ENCODE measurements at places on chromosomes 13 and 19. TPM values are rescaled to one million over a fixed set of nuclear protein-coding genes. Genes with fewer than 3 reads are reported as not detected.

Gene KLF1
- not detected for total RNA-seq

Gene CCDC169
- 2.0 TPM for total RNA-seq

DNA sequence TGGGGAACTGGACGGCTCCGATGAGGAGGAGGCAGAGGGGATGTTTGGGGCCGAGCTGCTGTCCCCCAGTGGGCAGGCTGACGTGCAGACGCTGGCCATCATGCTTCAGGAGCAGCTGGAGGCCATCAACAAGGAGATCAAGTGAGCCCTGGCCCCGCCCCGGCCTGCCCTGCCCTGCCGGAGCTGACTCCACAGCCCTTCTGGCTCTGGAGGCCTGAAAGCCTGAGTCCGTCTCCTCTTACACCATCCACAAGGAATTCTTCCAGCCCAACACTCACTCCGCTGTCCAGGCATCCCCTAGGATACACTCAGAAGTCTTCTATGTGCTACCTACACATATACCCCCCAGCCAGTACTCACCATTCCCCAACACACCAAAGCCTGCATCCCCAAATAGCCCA is 17.4 kb downstream of the PPFIA3 start:
- no peak for DNase-seq

Gene CLC
- total RNA-seq, result 0.35 TPM

Gene UBE2L5
- not detected for total RNA-seq

Gene SPRED3
- 3.4 TPM for total RNA-seq

Gene KLHL26
- 16.7 TPM for total RNA-seq

- DNase-seq, result no peak
These were observed 541 bp downstream of the ASPDH start for GRCh38 chr19:50512999-50513745.

- DNase-seq, result no peak
These were observed 9.1 kb upstream of the C19orf12 start for GRCh38 chr19:29724102-29724641.

- DNase-seq, result no peak
These were observed 105.0 kb downstream of the IER2 start for GRCh38 chr19:13255041-13255718.

Gene RTBDN
- total RNA-seq, result not detected

- DNase-seq, result no peak
These were observed 32.5 kb upstream of the KATNAL1 start for GRCh38 chr13:30339738-30340330.

Gene PRKCSH
- total RNA-seq, result 357 TPM

Gene XPO4
- total RNA-seq, result 12.0 TPM

- no peak for DNase-seq
These were observed 152.6 kb downstream of the KLF12 start for GRCh38 chr13:73981595-73981994.

Gene ZNF792
- 8.9 TPM for total RNA-seq

GRCh38 chr19:30784850-30785457 is 412.8 kb downstream of the ZNF536 start:
- DNase-seq, result peak; percentile 51

Gene CAPN12
- 206 TPM for total RNA-seq

DNA sequence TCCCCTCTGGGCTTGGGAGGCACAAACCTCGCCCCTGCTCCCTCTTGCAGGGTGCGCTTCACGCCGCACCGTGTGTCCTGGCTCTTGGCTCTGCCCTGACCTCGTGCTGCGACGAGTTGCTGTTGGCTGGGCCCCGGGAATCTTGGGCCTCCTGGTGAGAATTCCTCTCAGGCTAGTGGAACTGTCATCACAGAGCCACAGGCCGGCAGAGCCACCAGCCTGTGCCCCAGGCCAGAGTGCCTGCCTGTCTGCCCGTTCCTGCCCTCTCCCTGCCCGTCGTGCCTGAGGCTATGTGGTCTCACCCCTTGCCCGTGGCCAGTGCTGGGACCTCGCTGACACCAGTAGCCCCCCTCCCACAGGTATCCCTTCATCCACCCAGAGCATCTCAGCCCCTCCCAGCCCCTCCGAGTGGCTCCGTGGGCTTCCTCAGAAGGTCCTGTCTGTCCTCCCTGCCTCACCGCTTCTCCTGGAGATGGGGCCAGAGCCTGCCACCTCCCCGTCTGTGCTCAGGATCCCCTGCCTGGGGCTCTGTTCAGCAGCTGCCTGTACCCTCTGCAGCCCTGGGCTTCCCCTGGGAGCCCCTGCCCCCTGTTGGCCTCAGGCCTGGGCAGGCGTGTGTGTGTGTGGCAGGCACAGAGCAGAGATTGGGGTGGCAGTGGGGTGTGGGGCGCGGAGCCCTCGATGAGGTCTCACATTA is 13.3 kb downstream of the NDUFB7 start:
- no peak for DNase-seq

Gene POSTN
- total RNA-seq, result 22.4 TPM

Gene ZNF554
- 4.6 TPM for total RNA-seq

Gene TJP3
- 141 TPM for total RNA-seq

DNA sequence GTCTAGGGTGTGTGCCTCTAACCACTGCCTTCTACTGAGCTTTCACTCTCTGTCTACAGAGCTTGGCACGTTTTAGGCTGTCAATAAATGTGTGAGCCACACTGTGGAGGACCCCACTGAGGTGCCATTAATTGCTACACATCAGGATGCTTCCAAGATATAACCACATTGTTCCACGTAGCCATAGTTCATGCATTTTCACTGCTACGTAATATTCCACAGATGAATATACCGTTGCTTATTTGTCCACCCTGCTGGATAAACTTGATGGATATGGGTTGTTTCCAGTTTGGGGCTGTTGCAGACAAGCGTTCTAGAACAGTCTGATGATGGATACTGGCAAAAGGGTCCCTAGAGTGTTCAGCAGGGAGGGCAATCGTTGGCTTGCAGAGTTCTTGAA is 11.3 kb upstream of the NUMBL start:
- DNase-seq, result no peak

- DNase-seq, result no peak
These were observed 1567.4 kb downstream of the EFNB2 start for GRCh38 chr13:104967836-104968630.

GRCh38 chr19:3830621-3831589 is 37.9 kb downstream of the ZFR2 start:
- DNase-seq, result no peak

- DNase-seq, result no peak
These were observed 72.5 kb downstream of the RUBCNL start for GRCh38 chr13:46314587-46314986.

DNA sequence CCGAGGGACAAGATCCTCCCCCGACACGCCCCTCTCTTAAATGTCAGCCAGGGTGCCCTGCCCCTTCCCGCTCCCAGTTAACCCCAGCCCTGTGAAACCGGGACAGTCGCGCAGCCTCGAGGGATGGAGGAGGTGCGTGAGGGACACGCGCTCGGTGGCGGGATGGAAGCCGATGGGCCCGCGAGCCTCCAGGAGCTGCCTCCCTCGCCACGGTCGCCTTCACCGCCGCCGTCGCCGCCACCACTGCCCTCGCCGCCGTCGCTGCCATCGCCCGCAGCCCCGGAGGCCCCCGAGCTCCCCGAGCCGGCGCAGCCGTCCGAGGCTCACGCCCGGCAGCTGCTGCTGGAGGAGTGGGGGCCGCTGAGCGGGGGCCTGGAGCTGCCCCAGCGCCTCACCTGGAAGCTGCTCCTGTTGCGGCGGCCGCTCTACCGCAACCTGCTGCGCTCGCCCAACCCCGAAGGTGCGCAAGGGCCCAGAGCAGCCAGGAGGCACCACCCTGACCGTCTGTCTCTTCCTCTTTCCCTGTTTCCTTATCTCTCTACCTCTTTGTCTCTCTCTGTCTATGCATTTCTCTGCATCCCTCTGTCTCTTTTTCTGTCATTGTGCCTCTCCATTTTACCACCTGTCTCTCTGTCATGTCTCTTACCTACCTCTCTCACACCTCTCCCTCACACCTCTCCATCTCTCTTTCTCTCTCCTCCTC is at the start of gene NCCRP1:
Gene NCCRP1 (plus strand): TSS at position 105 of the 703 bp plus-strand sequence. CDS start 19 bp downstream, at position 124.
- DNase-seq, result no peak

- DNase-seq, result no peak
These were observed 73.7 kb upstream of the SLC15A1 start for GRCh38 chr13:98826146-98826545.

Gene ADAMTS10
- 32.6 TPM for total RNA-seq

DNA sequence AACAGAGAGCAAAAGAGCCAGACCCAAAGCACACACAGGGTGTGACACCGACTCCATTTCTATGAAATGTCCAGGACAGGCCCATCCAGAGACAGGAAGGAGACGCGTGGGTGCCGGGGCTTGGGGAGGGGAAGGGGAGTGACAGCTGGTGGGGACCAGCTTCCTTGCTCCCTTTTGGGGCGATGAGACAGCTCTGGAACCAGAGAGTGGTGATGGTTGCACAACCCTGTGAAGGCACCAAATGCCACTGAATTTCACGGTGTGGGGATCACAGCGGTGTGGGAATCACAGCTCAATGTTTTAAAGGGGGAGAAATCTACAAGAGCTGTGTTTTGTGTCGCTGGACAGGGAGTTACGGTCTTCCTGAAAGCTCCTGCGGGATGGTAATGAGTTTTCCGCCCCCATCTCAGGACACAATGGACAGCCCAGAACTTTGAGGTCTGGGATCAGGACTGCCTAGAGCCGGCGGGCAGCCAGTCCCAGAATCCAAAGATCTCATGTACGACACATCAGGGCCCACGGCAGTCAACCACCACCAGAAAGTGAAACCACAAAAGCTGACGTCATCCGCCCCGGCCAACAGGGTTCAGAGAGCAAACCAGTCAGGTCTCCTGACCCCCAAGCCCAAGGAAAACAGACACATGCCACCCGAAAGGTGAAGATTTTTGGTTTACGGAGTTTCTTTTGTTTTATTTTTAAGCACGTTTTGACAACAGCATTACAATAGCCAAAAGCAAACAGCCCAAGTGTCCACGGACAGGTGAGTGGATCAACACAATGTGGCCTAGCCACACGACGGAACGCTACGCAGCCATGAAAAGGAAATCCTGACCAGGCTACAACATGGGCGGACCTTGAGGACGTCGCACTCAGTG is 7.3 kb downstream of the SGTA start:
- peak; percentile 46 for DNase-seq

DNA sequence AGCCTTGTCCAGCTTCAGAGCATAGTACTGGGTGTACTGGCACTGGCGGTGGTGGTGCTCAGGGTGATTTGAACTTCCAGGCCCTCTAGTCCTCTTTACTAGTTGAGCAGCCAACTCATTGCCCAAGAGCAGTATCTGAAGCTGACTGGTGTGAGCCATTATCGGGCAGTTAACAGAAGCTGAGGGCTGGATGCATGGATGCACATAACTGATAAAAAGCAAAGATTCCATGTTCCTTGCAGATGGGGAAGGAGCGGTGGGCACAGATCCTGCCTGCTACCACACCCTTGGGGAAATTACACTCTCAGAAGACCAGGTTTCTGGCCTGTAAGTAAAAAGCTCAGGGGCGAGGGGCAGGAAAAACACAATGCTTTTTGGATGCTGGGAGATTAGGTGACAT is 499.4 kb upstream of the ARGLU1 start:
- DNase-seq, result no peak

DNA sequence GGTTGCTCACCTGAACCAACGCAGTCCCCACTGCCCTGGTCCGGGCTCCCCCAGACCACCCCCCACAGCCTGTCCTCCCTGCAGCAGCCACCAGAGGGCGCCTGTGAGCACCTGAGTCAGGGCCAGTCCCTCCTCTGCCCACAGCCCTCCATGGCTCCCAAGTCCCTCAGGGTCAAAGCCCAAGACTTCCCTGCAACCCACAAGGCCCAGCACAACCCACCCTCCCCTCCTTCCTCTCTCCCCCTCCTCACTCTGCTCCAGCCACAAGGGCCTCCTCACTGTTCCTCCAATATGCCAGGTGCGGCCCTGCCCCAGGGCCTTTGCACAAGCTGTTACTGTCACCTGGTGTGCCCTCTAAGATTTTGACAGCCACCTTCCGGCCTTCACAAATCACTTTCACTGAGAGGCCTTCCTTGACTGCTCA is 10.9 kb downstream of the GNA15 start:
- DNase-seq, result no peak

DNA sequence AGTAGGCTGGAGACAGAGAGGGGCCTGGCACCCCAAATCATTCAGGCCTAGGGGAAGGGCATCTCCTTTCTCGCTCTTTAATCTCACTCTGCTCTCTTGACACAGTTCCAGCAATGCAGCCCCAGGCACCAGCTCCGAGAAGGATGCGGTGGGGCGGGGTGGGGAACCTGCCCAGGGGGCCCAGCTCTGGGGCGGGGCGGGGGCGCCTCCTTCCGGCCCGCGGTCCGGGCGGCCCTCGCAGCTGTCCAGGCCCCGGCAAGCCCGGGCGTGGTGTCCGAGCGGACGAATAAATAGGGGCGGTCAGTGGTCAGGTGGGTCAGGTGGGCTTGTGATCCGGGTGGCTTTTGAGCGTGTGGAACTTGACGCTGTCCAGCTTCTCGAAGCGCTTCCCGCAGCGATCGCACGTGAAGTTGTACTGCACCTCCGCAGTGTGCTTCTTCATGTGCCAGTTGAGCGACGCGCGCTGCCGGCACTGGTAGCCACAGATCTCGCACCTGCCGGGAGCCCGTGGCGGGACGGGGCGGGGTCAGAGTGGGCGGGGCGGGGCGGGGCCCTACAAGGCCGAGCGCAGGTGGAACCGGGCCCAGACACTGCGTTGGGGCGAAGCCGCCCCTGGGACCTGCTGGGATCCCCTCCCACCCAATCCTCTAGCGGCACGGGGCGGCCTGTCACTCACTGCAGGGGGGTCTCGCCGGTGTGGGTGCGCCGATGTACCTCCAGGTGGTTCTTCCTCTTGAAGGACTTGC is 2.7 kb upstream of the ELAVL3 start:
- no peak for DNase-seq

GRCh38 chr19:9306443-9306842 is 3.2 kb downstream of the ZNF699 start:
- DNase-seq, result no peak

Gene ERICH4
- not detected for total RNA-seq

Gene DENND1C
- 8.0 TPM for total RNA-seq

Gene MAST1
- 0.83 TPM for total RNA-seq

DNA sequence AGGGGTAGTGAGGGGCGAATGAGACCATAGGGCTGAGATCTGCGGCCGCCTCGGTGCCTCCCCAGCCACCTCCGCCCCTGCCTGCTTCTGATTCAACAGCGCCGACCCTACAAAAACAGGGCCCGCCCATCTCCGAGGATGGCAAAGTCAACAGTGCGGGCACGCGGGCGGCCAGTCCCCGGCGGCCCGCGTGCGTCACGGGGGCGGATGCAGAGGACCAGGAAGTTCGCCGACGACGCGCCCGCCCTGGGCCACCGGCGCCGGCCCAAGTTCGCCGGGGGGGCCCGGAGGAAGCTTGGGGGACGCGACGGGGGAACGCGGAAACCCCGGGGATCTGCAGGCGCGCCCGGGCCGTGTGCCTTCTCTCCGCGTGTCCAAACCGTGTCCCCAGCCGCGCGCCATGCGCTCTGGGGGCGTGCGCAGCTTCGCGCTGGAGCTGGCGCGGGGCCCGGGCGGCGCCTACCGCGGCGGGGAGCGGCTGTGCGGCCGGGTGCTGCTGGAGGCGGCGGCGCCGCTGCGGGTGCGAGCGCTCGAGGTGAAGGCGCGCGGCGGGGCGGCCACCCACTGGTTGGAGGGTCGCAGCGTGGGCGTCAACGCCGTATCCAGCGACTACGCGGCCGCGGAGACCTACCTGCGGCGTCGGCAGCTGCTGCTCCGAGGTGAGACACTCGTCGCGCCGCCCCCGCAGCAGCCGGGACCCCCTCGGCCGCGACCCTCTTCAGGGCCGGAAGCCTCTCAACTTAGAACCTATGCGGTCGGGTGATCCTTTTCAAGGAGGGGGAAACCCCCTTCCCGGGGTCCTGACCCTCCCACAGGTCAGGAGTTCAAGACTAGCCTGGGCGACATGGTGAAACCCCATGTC is 6.8 kb upstream of the ARRDC2 start:
- peak; percentile 93 for DNase-seq
